T-helper 22 cell (primary cell): ENCODE measurements at places on chromosomes 1 and 21.

GRCh38 chr1:43653339-43653738 is 3.4 kb downstream of the KDM4A start:
- DNase-seq, result no peak

- no peak for DNase-seq
Measured at GRCh38 chr1:212628813-212629415, 20.4 kb downstream of the ATF3 start.

DNA sequence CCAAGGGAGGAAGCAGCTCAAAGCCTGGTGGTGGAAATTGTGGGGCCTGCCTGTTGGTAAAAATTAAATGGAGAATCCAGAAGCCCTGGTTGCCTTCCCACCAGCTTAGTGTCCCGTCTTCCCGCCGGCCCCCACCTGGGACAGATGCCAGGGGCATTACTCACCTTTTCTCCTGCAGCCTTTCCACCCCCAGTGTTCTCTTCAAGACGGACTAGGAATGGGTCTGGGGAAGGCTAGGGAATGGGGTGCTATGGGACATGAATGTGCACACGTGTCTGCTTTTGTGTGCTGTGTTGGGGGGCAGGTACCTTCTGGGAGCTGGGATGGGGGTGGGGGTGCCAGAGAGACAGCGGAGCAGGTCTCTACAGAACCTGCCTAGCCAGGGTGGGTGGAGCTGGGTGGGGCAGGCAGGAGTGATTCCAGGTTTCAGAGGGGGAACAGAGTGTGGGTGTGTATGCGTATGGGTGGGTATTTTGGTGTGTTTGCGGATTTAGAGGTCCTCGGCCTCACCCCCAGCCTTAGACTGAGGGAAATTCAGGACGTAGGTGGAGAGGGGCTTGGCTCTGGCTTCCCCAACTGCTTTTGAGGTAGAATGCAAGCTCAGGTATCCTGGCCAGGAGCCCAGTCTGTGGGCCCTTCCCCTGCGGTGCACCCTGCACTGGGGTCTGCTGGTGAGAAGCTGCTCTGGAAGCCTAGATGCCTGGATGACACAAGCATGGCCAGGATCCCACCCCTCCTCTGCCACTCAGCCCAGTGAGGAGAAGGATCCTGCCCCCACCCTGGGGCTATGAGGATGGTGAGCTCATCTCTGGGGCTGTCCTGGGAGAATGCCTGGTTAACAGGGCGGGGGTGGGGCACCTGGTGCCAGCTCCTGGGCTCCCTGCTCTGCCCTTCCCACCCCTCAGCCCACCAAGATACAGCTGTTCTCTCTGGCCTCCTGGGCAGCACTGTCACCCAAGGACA is 7.8 kb downstream of the VANGL2 start:
- DNase-seq, result no peak

- no peak for DNase-seq
Measured at GRCh38 chr1:198887866-198888265, 249.0 kb downstream of the PTPRC start.

DNA sequence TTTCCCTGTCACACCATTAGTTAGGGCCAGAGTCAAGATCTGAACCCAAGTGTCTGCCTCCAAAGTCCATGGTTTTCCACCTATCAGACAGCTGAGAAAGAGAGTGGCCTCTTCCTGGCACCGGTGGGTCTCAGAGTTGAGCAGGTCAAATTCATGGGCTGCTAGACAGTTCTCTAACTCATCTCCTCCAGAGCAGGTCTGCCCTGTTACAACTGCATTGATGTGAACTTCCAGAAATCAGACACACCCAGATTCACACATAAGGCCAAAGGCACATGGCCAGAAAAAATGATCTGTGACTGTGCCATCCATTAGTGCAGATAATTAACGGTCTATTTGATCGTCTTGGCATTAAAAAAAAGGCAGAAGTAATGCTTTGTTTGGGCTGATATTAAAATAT is 17.5 kb downstream of the SMIM12 start:
- DNase-seq, result no peak

DNA sequence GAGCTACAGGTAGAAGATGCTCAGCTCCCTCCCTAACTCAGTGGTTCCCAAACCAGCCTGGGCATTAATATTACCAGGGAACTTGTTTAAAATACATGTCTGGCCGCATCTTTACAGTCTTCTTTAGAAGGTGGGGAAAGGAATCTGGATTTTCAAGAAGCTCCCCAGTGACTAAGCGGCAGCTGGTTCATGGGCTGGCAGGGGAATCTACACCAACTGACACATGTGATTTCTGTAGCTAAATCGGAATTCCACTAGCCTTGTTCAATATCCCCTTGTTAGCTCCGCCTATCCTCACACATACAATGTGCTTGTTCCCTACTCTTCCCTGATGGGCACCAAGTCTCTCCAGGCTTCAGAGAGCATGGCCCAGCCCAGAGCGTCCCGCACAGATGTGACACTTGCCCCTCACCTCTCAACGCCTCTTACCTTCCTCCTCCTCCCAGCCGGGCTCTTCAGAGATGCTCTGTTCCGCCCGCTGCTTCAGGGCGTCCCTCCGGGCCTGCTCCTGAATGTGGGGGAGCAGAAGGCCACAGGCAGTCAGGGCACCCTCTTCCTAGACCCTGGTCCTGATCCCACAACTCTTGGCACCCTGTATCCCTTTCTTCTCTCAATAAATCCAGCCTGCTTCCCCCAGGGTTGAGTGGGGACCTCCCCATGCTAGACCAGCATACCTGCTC is 15.3 kb downstream of the TSSK3 start:
- DNase-seq, result no peak

DNA sequence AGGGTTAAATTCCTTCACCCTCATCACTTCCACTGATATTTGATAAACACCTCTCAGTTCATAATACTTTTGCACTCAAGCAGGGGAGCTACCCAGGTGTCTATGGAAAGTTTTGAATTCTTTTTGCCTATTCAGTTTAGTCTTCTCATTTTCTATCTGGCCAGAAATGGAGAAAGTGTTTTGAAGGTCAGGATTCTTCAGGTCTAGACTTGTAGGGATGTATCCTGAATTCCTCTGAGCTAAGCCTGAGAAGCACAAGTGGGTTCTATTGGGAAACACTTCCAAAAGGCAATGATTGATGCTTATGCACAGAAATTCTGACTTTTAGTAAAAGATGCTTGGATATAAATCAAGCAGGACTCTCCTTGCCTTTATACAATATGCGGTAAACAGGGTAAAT is 217.8 kb upstream of the HOOK1 start:
- no peak for DNase-seq

DNA sequence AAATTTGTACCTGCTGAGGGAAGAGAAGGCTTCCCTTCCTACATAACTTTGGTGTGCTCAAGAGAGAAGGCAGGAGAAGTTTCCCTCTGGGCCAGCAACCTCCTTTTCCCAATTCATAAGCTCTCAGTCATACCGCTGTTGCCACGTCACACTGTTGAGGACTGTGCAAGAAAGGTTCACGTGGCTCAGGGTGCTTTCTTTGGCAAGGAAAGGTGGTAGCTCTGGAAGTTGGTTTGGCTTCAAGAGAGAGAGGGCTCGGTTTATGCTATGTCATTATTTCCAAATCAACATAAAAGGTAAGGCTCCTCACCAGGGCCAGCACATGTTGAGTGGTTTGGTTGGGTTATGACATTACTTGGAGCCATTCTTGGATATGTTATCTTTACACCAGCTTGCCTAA is 77.3 kb downstream of the TNFSF18 start:
- DNase-seq, result no peak

DNA sequence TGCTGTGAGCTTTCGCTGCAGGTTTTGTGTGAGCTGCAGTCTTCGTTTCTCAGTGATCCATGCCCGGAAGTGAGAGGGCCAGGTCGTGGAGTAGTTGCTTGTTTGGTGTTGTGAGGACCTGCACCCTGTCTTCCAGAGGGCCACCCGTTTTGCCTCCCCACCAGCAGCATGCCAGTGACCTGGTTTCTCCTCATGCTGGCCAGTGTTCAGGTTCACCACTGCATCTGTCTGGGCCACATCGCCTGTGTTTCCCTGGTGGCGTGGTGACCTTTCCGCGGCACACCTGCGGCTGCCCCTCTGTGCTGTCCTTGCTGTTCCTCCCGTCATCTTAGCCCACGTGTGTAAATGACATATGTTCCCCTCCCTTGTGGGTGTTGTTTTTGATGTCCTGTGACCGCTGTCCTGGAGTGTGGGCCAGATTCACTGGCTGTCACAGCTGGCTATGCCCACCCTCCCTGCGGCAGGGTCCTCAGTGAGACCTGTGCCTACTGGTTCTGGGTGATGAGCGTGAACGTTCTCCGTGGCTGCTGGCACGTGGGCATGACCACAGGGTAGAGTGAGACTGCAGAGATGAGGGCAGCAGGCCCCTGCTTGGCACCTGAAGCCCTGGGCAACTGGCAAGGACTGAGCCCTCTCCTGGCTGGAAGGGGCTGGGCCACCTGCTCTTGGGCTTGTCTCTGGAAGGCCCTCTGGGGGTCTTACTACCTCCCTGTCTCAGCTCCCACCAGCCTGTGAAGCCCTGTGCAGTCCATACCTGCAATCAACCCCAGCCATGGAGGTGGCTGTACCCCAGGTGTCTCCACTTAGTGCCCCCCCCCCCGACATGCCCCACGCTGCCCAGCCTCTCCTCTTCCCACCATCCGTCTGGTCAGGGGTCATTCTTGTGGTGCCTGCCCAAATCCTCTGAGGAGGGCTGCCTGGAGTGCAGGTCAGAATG is 7.3 kb downstream of the IBA57 start:
- no peak for DNase-seq

DNA sequence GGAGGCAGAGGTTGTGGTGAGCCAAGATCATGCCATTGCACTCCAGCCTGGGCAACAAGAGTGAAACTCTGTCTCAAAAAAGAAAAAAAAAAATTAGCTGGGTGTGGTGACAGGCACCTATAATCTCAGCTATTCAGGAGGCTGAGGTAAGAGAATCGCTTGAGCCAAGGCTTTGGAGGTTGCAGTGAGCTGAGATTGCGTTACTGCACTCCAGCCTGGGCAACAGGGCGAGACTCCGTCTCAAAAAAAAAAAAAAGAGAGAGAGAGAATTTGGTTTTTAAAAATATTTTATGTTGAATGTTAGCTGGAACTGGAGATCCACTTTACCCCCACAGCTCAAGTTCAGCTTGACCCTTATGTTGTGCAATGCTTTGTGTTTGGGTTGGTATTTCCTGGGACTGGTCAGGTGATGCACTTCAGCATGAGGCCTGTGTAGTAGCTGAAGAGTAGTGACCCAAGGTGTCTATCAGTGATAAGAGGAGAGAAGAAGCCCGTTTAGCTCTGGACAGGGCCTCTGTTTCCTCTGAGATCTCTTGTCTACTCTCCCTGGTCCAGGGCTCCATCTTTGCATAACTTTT is 36.8 kb upstream of the MACF1 start:
- no peak for DNase-seq

DNA sequence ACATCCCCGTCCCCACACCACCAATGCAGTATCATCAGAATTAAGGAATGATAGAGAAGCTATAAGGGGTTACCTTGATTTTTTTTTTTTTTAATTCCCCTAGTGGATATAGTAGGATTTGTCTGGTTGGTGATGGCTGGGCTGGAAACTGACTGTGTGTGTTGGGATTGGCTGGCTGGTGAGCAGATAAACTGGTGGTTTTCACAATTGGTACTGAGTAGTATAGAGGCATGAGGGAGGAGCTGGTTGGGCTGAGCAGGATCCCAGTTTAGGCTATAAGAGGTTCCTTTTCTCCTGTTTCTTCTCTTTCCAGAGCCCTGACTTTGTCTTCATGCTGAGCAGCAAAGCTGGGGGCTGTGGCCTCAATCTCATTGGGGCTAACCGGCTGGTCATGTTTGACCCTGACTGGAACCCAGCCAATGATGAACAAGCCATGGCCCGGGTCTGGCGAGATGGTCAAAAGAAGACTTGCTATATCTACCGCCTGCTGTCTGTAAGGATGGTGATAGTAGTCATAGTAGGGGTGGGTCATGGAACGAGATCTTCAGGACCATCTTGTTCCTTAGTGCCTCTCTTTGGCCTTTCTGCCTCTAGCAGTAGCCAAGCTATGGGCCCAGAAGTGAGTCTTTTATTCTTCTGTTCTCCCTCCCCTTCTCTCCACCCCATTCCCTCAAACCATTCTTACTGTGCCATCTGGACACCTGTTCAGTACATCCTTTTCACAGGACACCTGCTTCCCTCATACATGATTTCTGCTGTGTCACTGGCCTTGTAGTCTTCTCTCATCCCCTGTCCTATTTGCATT is 26.9 kb downstream of the RAD54L start:
- no peak for DNase-seq
